ENCODE measurements at places on chromosomes 2 and 18.

DNA sequence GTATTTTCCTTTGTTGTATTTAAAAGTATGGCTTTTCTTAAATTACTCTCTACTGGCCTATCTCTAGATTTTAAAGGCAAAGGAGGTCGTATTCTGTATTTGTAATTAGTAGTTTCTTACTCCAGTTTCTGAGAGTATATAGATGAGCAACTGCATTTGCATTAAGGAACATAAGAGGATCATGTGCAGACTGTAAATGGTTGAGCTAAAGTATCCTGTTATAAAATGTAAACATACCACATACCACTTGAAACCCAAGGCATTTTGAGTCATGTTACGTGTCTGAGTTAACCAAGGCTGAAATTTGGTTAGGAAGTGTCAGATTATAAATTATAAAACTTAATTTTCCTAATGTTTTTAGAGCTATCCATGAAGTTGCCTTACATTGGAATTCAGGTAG is 76.3 kb downstream of the GPD2 start:
- peak; percentile 49 for DNase-seq

DNA sequence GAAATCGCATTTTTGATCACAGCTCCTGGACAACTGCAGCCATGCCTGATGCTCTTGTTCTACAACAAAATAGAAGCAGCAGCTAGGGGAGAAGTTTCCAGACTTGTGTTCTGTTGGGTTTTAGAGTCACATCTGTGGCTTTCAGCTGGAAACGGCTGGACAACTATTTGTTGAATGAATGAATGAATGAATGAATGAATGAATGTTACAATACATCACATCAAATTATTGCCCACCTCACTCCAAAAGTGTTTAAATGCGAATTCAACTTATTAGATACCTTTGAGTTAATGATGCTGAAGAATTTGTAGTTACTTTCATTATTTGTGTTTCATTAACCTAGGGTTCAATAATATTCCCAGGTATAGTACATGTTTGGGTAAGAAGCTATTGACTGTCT is 8.5 kb upstream of the METTL21A start:
- DNase-seq, result no peak

GRCh38 chr2:223612501-223612900 is 10.3 kb upstream of the SCG2 start:
- DNase-seq, result no peak

GRCh38 chr2:100043891-100044255 is 98.5 kb downstream of the AFF3 start:
- DNase-seq, result no peak

DNA sequence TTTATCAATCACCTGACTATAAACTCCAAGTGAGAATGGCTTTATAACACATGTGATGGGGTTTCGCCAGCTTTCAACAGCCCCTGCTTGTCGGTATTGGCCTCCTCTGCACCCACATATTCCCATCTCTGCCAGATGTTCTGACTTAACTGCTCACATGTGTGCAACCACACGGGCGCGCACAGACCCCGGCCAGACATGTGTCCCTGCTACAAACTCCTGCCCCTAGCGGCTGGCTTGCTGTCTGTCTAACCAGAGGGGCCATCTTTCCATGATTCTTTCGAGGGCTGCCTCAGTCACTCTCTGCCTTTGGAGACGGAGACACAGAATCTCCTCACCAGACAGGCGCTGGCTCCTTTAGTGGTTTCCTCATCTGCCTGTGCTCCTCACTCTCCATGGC is 15.3 kb downstream of the STON1 start:
- peak; percentile 46 for DNase-seq

GRCh38 chr2:232026910-232027309 is 65.4 kb downstream of the DIS3L2 start:
- no peak for DNase-seq

DNA sequence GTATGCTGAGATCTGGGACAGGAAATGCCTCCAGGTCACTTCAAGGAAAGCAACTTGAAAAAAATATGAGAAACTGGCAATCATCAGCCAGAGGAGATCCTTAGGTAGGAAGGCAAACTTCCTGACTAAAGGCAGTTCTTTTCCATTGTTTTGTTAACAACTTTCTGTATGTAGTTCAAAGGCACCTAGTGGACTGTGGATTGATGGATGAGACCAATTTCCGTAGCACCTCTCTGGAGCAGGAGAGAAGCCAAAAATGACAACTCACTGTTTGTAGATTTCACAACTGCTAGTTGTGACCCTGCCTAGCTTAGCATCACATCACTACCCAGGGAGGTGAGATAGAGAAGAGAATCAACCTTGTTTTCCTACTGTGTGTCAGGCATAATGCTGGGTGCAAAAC is 21.8 kb upstream of the NOSTRIN start:
- no peak for DNase-seq

GRCh38 chr18:77061946-77062517 is 70.6 kb downstream of the MBP start:
- no peak for DNase-seq

- DNase-seq, result peak; percentile 13
Observed at GRCh38 chr2:10448576-10449485, 704 bp upstream of the ODC1 start.

- DNase-seq, result peak; percentile 58
Observed at GRCh38 chr2:207869784-207870778, 100.4 kb upstream of the FZD5 start.

GRCh38 chr18:48778344-48779011 is 172.3 kb downstream of the SMAD7 start:
- no peak for DNase-seq
